ENCODE measurements at places on chromosomes 1 and 21. TPM values are rescaled to one million over a fixed set of nuclear protein-coding genes. Genes with fewer than 3 reads are reported as not detected.

The ARHGEF11 gene
- total RNA-seq: 29.5 TPM

The OR14K1 gene
- not detected for total RNA-seq

The CREG1 gene
- 90.8 TPM for total RNA-seq

The AKR7A3 gene
- total RNA-seq: 0.17 TPM

The LCK gene
- total RNA-seq: 1.4 TPM

The RCSD1 gene
- 61.5 TPM for total RNA-seq

The C8B gene
- total RNA-seq: not detected

The XPR1 gene
- total RNA-seq: 33.4 TPM

The C1orf87 gene
- not detected for total RNA-seq

The FAM72B gene
- total RNA-seq: 1.4 TPM

The ARTN gene
- 0.54 TPM for total RNA-seq

The GNL2 gene
- total RNA-seq: 33.5 TPM

The LCE1A gene
- not detected for total RNA-seq

The FAM3B gene
- not detected for total RNA-seq

The CR2 gene
- total RNA-seq: not detected

The AGTRAP gene
- 25.0 TPM for total RNA-seq
